ENCODE measurements at places on chromosomes 6 and 20. TPM values are rescaled to one million over a fixed set of nuclear protein-coding genes. Genes with fewer than 3 reads are reported as not detected.

Gene DSP
- total RNA-seq: 7.9 TPM

Gene ARFGEF3
- 1.3 TPM for total RNA-seq

Gene ATG5
- total RNA-seq: 20.3 TPM

Gene PEDS1
- 36.7 TPM for total RNA-seq

Gene PRKN
- total RNA-seq: 1.8 TPM

Gene TNXB
- total RNA-seq: 2.7 TPM

Gene OR2H1
- not detected for total RNA-seq

Gene HMGCLL1
- 0.26 TPM for total RNA-seq

Gene ECI2
- total RNA-seq: 37.5 TPM

Gene GFOD1
- 3.4 TPM for total RNA-seq

Gene BMP6
- 1.7 TPM for total RNA-seq

Measured in A375 (cell line).